ENCODE measurements at places on chromosomes 6 and 20.

GRCh38 chr6:169843110-169843509 lies 91.7 kb downstream of the ERMARD start:
- no peak for DNase-seq

DNA sequence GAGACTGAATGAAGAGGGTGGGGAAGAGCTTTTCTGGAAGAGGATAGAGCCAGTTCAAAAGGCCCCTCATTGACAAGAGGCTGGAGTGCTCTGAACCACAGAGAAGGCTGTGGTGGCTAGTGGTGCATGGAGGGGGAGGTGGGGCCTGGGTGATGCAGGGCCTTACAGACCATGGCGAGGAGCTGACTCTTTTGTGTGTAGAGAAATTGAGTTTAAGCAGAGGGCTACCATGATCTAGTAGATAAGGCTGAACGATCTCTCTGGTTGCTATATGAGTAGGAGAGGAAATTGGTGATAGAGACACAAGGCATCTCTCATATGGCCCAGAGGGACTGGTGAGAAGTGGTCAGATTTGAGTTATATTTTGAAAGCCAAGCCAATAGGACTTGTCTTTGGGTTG lies 137.6 kb downstream of the UST start:
- DNase-seq = no peak

DNA sequence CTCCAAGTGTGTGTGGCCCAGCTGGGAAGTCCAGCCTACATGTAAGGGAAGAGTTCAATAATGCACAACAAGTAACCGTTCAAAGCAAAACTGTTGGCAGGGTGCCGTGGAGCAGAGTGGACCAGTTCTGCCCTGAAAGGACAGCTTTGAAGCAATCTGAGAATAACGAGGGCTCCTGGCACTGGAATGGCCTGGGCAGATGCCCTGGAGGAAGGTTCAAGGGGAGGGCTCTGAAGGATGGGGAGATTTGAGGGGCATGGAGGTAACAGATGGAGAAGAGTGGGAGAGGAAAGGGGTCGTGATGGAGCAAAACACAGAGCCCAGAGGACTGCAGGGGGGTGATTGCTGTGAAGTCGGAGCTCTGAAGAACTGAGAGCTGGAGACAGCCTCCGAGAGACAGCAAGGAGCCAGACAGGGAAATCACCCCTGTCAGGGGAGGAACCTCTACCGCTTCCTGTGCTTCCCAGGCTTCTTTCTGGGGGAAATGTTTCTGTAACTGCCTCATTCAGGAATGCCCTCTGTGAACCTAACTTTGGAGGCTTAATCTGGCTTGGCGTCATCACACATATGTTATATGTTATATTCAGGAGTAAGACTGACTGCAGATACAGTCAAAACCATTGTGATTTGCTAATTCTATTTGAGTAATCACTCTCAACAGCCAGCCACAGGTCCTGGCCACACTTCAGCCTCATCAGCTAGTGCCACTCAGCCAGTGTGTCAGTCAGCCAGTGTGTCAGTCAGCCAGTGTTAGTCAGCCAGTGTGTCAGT lies 41.2 kb downstream of the ZC3H12D start:
- no peak for DNase-seq

GRCh38 chr6:12640438-12640837 lies 76.1 kb upstream of the PHACTR1 start:
- no peak for DNase-seq

DNA sequence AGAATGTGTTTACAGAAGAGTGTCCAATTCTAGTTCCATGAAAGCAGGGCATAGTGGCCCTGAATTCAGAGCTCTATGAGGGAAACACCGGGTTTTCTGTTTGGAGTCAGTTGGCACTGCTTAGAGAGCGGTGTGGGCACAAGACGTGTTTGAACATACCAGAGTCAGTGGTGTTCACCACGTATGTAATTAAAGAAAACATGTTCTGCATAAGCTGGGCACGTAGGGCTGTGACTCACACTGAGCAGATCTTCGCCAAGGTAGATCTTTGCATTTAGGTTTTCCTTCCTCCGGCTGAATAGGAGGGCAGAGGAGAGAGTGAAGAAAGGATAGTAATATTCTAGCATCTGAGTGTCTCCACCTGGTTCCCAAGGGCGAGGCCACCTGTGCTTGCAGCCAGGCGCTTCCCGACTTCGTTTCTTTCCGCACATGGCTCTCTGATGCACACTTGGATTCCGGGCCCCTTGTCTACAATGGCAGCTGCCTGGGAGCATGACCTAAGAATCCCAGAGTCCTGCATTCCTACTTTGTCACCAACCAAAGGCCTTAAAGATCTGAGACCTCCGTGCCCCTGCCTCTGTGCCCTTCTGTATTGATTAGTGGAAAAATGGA lies 136.2 kb downstream of the ERMARD start:
- no peak for DNase-seq
